ENCODE measurements at places on chromosomes 12 and 14.

GRCh38 chr14:103885509-103885932, 38.1 kb upstream of the PPP1R13B start:
- no peak for DNase-seq

DNA sequence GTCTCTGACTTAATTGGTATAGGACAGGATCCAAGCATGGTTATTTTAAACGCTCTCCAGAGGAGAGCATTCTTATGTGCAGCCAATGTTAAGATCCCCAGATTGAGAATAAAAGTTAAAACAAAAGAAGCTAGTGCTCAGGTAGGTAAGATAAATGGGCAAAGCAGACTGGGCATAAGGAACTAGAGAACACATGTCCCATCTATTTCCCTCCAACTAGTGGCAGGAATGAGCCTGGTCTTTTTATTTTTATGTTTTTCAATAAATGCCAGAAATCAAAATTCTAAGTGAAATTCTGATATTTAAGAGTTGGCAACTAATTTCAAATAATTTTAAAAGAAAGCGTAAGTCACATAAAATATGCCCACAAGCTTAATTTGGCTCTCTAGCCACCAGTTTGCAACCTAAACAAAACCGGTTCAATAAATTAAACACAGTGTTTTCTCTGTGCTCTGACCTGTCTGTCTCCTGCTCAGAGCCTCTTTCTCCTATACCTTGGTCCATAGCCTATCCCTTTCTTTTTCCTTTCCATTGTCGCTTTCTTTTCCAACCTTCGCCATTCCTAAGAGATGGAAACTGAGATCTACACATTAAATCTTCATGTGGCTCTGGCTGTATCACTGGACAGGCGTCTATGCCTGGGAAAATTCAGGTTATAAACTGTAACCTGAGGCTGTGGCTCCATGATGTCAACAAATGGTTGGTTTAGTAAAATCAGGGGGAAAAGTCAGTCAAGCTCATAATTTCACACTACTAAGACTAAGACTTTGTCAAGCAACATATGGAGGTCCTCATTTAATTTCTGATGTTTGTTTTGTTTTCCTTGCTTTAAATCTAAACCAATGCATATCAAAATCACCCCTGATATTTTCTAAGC, 5.5 kb downstream of the SLC38A1 start:
- DNase-seq, result no peak

DNA sequence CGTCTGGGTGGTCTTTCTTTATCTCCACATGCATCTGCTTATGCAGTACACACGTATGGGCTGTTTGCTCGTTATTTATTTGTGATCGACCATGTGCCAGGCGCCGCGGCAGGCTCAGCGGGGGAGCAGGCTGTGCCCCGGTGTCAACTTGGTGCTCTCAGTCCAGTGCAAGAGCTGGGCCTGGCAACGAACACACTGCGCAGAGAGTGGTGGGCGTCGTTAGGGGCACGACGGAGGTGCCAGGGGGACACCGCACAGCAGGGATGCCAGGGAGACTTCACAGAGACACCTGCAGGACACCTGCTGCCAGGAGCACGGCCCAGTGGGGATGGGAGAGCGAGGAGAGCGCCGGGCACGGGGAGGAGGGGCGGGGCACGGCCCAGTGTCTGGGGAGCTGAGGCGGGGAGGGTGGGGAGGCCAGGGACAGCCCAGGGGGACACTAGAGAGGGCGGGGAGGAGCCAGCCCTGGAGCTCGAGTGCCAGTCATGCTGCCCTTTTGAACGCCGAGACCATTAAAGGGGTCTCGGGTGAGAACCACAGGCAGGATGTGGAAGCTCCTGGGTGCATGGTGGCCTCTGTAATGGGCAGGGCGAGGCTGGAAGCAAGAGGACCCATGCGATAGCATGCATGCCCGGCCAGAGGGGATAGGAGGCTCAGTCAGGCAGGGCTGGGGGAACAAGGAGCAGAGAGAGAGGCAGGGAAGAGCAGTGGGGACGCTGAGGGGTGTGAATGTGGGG, 652 bp upstream of the LRCOL1 start:
- no peak for DNase-seq

GRCh38 chr12:116456330-116457082, 102.7 kb upstream of the MAP1LC3B2 start:
- DNase-seq, result no peak

DNA sequence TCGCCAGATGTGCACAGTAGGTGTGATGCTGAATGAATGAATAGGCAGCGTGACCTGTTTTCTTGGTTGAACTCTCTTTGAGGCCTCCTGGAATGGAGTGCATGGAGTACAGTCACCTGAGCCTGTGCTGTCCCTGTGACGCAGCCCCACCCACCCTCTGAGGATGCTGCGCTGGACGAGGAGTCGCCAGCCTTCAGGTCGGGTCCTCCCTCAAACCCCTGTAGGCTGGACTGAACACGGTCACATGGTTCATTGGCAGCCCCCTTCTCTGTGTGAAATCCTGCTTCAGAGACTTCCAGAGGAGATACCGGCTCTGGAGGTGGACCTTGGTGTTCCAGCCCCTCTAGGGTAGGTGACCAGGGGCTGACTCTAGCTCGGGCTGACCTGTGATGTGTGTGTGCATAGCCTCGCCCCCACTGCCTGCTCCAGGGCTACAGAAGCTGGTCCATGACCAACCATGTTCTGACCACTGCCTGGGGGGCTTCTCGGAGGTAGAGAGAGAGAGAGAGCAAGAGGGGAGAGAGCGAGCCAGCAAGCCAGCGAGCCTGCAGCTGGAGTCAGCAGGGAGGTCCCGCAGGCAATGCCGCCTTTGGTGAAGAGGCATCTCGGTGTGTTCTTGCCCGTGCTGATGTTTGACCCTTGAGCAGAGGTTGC, 158.0 kb upstream of the RTL1 start:
- DNase-seq, result no peak

DNA sequence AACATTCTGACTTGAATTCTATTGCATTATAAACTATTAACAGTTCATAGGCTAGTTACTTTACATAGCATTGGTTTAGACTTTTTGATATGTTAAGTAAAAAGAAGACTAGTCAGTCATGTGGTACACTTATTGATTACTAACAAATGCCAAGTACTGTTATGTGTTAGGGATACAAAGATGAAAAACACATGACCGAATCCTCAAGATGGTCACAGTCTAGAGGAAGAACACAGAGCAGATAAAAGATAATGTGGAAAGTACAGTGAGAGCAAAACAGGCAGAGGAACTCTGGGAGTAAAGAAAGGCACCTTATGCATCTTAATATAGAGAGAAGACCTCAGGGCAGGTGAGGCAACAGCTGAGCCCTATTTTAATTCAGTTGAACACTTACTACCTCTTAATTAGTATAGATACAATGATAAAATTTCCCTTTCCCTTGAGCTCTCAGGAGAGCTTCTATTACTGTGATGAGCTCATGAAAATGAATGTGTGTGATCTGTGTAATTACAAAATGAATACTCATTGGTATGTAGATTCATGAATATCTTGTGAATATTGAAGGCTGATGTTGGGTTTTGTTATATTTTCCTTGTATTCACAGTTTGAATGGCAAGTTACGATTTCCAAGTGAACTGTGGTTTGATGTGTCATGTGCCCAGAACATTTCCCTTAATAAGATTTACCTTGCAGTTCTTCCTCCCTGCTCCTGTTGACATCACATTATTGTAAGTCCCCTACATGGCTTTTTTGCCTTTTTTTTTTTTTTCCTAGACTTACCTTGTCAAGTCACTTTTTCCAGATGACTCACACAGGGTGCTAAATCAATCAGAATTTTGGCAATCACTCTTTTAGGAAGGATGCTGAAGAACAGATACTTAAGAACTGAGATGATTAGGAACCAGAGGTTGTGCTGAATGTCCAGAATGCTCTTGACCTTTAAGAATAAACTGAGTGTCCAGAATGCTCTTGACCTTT, 29.5 kb upstream of the MSRB3 start:
- no peak for DNase-seq

DNA sequence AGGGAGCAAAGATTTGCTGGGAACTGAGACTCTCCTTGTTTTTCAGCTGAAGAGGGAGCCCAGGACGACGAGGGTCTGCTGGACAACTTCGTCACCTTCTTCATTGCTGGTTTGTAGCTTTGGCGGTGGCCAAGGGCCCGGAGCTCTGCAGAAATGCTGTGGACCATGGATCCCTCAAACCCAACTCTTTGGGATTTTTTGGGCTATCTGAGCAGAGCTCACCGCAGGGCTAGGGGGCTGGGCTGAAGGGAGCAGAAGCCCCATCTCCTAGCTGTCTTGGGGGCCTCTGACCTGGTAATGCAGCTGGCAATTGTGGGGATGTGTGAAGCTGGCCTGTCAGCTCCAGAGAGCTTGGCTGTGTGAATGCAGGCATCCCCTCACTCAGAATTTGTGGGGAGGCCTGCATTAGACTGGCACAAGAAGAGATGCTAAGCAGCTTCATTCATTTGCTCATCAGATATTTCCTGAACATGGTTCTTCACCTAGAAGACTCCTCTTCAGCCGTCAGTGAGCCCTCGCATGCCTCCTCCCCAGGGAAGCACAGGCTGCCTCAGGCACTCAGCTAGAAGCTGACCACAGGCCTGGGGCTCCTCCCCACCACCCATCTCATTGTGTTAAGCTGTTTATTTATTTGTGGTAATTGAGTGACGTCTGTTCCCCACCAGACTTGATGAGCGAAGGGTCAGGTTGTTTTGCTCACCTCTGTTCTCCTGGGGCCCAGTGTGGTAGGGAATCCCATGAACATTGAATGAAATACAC, 32.2 kb downstream of the CYP46A1 start:
- no peak for DNase-seq

DNA sequence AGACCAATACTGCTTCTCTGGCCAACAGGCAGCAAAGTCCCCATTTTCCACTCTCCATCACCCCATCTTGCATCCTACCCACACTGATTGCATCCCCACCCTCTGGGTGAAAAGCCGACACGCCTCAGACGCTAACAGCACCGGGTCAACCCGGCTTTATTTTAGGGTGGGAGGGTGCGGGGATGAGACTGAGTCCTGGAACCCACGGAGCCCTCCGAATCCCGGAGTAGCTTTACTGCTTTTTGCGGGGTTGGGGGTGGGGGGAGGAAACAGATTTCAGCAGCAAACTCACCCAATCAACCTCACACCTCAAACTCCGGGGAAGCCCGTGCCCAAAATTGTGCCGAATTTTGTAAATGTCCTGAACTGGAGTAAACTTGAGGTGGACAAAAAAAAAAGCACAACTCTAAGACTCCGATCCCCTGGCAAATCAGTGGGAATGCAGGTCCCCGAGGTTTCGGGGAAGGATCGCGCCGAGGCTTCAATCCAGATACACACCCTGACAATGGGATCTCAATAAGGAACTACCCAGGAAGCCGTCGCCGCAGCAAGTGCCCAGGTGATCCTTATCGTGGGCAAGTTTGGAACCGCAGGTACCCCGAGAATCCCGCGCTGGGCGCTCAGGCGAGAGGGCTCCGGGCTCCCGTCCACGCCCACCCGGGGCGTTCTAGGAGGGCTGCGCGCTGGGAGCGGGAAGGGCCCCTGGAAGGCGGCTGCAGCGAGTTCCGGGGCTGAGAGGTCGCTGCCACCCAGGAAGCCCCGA, 1.1 kb downstream of the GCH1 start:
- DNase-seq, result no peak

DNA sequence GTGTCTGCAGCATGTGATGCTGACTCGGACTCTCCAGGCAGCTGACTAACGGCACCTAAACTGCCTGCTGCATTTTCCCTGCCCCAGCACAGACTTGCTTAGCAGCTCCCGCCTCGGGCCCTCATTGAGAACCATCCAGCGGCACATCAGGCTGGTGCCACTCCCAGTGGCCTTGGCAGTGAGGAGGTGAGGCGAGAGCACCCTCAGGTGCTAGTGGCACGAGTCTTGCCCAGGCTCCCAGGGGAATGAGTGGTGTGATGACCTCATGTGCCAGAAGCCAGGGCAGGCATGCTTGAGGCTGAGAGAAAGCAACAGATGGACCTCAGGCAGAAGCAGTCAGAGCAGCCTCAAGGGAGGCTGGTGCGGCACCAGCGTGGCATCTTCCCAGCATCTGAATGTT, 60.2 kb downstream of the PRKCH start:
- no peak for DNase-seq

- no peak for DNase-seq
Observed at GRCh38 chr12:65414526-65414925, 136.0 kb downstream of the MSRB3 start.

DNA sequence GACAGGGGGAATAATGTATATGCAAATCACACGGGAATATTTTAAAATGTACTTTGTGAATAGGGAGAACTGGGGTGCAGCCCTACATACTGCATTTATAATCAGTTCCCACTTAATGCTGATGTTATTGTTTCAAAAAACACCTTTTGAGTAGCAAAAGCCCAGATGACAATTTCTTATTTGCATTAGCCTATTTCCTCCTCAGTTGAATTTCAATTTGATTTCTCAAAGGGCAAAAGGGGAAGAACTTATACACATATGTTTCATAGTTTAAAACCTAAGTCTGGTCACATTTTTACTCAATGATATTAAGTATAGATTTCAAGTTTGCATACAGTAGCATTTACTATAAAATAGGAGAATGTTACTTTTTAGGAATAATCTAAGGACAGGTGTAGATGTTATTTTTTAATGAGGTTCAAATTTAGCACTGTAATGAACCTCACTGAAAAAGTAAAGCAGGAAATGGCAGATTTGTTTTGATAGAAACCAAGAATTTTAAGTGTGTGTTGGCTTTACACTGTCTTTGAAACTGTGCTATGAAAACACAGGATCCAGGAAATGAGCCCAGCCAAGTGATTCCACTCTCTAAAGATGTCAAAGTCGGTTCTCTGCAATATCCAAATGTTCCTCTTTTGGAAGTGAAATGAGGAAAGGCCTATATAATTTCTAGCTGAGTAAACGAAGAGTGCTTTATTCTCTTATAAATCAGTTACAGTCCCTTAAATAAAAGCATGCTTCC, 367.4 kb downstream of the BTG1 start:
- DNase-seq, result no peak

- DNase-seq, result no peak
Observed at GRCh38 chr12:11882301-11883019, 188.3 kb upstream of the BCL2L14 start.

DNA sequence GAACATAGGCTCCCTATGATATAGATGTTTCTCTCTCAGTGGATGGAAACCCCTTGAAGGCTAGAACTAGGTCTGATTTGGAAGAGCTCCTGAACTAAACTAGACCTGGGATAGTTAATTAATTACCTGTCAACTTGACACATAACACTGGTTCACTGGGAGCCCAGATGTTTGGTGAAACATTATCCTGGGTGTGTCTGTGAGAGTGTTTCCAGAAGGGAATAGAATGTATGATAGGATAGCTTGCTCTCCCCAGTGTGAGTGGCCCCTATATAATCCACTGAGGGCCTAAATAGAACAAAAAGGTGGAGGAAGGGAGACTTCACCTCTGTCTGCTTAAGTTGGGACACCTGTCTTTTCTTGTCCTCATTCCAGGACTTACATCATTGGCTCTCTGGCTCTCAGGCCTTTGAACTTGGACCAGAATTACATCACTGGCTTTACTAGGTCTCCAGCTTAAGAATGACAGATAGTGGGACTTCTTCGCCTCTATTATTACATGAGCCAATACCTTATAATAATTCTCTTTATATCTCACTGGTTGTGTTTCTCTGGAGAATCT, 194.1 kb downstream of the KTN1 start:
- no peak for DNase-seq

GRCh38 chr12:70508178-70508577, 129.1 kb downstream of the PTPRB start:
- no peak for DNase-seq

GRCh38 chr14:104981699-104982541, 3.7 kb upstream of the CLBA1 start:
- DNase-seq, result no peak

- no peak for DNase-seq
Observed at GRCh38 chr14:36394593-36394992, 74.2 kb upstream of the MBIP start.
